ENCODE measurements at places on chromosomes 3 and 15.
A peak's percentile ranks its signal among the peaks of the same experiment; 100 is the strongest.

GRCh38 chr15:74109713-74110112 is 20.7 kb upstream of the ISLR2 start:
- no peak for DNase-seq

DNA sequence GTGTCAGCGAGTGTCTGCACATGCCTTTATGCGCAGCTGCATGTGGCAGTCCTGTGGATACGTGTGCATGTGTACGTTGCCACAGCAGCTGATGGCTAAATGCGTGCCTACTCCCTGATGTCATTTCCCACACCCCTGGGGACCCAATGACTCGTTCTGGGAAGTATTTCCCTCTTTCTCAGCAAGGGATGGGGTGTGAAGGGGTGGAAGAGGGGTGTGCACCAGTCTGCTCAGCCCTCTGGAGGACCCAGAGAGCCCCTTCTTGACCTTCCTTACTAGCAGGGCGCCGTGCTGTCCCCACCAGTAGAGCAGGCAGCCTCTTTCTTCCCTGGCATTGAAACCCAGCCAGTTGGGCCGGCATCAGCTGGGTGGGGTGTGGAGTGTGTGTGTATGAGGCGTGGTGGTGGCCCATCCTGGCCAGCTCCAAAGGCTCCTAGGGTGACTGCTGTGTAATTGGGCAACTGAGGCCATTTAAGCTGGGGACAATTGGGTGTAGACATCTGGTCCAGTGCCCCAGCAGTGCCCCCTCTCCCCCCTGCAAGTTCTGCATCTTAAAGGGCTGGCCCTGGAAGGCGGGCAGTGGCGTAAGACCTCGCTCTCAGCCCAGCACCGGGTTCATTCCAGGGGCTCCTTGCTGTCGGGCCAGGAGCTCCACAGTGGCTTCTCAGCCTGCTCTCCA is 19.2 kb downstream of the SNX33 start:
- DNase-seq = no peak

GRCh38 chr3:54476891-54477290 is 354.5 kb downstream of the CACNA2D3 start:
- no peak for DNase-seq

DNA sequence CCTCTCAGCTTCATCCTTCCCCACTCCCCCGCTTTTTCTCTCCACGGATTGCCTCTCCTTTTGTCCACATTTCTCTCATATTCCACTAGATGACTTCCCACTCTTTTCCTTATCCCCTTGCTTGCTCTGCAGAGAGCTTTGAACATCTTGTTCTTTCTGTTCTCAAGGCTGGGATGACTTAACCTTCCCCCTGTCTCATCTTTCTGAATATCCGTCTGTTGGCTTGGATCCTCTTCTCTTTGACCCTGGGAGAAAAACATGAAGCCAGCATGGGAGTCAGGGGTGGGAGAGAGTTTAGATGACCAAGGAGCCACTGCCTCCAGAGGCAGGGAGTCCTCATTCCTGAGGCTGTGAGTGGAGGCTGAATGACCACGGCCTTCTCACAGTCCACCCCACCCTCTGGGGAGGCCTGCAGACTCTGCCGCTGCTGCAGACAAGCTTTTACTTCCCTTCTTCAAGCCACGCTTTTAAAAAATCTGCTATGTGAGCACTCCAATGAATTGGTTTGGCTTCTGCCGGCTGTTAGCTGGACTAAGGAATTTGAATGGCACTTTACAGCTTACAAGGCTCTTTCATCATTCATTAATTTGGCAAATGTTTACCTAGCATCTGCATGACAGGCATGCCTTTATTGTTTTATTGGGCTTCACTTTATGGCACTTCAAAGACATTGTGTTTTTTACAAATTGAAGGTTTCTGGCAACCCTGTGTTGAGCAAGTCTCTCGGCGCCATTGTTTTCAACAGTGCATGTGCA is 111.6 kb upstream of the SLC6A6 start:
- no peak for DNase-seq

DNA sequence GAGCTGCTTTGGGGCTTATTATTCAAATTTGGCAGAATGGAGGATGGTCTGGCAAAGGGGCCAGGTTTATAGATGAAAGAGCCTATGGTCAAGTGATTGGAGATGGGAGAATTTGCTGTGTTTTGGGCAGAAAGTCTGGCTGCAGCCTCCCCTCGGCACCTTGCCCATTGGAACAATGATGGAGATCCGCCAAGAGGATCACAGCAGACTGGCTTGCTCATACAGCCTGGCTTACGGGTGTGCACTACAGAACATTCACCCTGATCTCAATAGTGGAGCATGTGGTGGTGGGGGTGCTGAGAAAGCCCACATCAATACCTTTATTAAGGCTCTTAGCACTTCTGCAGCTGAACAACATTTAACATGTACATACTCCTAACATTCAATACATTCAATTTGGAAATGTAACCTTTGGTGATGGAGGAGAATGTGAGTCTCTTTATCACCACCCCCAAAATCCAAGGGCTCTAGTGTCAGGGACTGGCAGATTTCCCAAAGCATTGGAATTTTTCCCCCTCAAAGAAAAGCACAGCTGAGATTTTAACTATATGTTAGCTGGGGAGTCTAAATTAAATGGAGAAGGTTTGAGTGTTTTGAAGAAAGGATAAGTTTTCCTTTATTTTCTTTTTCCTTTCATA is 118.4 kb upstream of the TMC3 start:
- DNase-seq = peak; percentile 38

GRCh38 chr15:89812011-89812846 is 2.4 kb downstream of the ANPEP start:
- no peak for DNase-seq

GRCh38 chr3:61664105-61664482 is 102.7 kb downstream of the PTPRG start:
- no peak for DNase-seq

DNA sequence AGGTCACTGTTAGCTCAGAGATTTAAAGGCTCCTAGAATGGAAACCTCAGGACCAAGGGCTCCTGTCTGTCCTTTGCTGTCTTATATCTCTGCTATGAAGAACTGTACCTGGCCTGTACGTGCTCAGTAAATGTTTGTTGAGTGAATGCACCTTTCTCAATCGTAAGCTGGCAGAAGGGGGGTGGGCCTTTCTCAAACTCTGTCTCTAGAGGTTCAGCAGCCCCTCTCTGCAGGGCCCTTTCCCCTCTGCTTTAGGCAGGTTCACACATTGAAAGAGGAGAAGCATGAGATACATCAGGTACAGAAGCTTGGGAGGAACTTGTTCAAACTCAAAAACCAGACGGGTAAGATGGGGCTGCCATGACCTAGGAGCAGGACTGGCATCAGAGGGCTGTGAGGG is 155.6 kb downstream of the GOLGA6L4 start:
- DNase-seq = no peak

- DNase-seq = no peak
Observed at GRCh38 chr3:66483409-66483906, 17.4 kb downstream of the LRIG1 start.

GRCh38 chr15:73950831-73951561 is 24.7 kb downstream of the LOXL1 start:
- DNase-seq = no peak

DNA sequence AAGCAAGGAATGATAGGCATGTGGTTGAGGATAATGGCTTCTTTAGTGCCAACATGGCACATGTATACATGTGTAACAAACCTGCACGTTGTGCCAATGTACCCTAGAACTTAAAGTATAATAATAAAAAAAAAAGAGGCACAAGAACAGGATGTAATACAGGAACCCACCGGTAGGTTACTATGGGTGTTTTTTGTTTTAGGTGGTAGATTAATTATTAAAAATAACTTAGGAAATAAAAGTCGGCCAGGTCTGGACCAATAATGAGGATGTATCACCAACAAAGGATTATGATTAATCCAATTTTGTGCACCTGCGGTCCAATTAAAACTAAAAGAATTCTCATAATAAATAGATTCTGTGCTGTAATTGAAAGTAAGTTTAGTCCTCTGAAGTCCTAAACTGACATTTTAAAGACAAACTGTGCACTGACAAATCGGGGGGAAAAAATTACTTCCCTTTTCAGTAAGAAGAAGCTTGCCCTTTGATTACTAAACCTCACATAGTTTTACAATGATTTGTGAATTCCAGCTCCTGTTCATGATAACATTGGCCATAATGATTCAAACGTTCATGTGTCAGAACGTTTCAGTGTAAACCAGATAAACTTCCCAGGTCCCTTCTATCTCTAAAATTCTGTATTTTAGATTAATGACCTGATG is 62.2 kb downstream of the CASR start:
- DNase-seq = no peak

- DNase-seq = no peak
Observed at GRCh38 chr15:80568298-80568697, 126.8 kb upstream of the ABHD17C start.

DNA sequence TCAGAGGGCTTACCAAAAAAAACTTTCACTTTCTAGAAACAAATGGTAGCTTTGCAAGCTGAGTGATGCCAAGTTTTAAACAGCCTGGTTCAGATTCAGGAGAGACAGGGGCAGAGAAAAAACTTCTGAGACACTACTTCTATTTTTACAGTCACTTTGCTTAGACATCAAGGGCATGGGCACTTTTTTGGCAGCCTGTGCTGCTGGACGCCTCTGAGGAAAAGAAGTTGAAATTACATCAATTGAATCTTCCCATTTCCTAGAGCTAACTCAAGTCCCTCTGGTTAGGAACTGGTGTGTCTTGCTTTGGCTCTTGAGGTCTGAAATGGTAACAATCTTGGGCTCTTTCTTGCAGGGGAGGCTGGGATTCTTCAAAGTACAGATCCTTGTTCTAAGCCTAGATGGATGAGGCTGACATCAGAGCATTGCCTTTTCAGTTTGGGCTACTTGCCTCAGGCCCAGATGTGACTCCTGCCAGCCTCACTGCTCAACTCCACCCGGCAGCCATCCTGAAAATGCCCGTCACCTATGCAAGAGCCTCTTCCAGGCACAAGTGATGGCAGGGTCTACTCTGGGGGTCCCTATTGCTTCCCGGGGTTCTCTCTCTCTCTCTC is 357.5 kb downstream of the FOXP1 start:
- no peak for DNase-seq

DNA sequence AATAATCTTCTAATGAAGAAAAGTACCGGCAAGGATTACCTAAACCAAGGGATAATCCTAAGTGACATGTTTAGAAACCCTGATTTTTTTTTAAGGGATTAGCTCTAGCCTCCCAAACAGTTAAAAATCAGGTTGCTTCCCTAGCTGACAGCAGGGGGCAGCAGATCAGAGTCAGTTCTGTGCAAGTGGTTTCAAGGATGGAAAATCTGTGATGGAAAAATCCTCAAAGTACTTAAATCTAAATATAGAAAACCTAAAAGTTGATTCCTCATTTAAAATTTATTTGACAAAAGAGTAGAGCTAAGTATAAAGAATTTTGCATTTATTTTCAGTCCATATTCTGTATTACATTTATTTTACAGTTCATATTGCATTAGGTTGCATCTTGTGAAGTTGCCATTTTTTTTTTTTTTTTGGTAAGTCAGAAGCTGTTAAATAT is 107.6 kb downstream of the PEX5L start:
- DNase-seq = peak; percentile 85

DNA sequence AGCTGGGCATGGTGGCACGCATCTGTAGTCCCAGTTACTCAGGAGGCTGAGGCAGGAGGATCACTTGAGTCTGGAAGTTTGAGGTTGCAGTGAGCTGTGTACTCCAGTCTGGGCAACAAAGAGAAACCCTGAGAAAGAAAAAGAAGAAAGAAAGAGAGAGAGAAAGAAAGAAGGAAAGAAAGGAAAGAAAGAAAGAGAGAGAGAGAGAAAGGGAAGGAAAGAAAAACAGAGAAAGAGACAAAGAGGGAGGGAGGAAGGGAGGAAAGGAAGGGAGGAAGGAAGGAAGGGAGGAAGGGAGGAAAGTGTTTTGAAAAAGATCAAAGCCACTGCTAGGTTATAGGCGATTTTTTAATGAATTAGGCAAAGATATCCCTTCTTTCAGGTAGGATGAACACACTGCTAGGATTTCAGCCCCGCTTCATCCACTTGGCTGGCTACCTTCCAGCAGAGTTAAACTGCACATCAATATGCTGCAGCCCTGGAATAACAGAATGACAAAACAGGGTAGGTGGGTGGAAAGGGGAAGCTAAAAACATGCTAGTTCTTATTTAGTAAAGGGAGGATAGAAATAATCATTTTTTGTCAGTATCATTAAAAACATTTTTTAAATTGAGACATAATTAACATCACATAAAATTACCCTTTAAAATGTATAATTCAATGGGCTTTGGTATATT is 12.8 kb upstream of the PPARG start:
- no peak for DNase-seq

GRCh38 chr3:5488771-5489170 is 301.3 kb downstream of the EDEM1 start:
- no peak for DNase-seq

- no peak for DNase-seq
Observed at GRCh38 chr3:69005071-69005790, 8.3 kb downstream of the EOGT start.

DNA sequence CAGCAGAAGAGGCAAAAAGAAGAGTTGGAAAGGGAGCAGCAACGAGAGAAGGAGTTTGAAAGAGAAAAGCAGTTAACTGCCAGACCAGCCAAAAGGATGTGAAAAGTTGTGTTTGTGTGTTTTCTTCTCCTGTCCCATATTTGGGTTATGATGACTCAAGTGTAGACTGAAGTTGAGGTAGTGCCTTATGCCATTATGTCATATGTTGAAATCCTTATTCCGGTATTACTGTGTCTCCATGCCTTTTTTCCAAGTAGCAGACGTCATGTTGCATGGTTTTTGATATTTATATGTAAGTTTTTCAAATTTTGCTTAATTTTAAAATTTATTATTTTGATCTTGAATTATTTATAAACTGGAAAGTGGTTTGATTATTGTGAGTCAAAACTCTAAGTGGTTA is 19.2 kb downstream of the BLOC1S6 start:
- no peak for DNase-seq

- no peak for DNase-seq
Observed at GRCh38 chr3:124532071-124532470, 198.2 kb upstream of the UMPS start.

GRCh38 chr3:152720951-152721718 is 113.8 kb upstream of the P2RY1 start:
- no peak for DNase-seq

DNA sequence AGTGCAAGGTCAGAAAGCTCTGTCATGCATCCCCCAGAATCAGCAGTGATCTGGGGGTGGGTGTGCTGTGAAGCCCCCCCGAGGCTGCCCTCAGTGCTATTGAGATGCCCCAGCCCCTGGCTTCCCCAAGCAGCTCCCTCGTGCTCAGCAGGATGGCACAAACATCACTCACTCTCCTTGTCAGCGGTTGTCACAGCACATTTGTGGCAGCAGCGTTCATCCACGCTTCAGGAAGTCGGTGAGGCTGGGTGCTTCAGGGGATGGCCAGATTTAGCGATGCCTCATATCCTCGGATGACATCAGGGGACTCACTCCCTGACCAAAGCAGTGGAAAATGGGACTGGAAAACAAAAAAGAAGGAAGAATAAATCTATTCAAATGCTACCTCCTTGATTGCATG is 54.4 kb upstream of the SLC6A11 start:
- no peak for DNase-seq

DNA sequence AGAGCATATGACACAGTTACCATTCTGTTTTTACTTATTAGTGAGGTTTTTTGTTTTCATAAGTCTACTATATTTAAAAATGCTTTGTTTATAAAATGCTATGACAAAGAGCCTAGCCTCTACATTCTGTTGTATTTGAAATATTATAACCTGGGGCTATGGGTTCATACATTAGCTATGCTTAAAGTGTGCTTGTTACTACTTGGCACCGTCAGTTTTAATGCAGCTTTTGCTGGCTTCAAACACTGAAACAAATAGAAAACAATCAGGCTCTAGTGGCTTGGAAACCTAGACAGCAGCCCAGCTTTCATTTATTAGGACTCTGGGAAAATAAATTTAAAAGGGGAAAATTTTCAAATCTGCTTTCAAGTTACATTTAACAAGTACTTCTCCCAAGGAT is 635.9 kb downstream of the CADM2 start:
- DNase-seq = no peak
